ENCODE measurements at places on chromosomes 13 and 19.

DNA sequence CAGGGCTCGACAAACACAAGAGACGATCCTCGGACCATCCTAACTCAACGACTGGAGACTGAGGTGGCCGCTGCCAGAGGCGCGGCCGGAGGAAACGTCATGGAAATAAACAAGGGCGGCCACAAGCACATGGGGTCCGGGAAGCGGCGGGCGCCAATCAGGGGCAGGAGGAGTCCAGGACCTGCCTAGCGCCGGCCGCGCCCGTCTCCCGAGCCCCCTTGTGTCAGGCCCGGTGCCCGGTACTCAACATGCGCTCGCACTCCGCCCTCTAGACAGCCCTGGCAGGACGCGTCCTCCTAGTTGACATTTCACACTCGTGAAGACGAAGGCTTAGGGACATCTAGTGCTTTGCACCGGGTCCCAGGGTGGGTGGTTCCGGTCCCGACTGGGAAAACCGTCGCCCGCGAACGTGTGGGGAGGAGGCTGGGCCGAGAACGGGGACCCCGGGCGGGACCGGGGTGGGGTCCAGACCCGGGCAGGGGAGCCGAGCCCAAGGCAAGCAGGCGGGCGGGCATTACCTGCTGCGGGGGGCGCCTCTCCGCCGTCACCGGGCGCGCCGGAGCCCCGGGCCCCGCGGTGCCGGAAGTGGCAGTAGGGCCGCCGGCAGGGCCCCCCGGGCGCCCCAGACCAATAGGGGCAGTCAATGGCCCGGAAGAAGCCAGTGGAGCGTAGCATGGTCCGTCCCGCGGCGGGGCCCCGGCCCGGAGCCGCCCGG, 442 bp downstream of the REXO1 start:
- no peak for DNase-seq

- DNase-seq, result peak; percentile 84
Measured at GRCh38 chr19:4066176-4066606, 508 bp downstream of the ZBTB7A start.

GRCh38 chr19:5338656-5339197, 1.9 kb downstream of the PTPRS start:
- no peak for DNase-seq

DNA sequence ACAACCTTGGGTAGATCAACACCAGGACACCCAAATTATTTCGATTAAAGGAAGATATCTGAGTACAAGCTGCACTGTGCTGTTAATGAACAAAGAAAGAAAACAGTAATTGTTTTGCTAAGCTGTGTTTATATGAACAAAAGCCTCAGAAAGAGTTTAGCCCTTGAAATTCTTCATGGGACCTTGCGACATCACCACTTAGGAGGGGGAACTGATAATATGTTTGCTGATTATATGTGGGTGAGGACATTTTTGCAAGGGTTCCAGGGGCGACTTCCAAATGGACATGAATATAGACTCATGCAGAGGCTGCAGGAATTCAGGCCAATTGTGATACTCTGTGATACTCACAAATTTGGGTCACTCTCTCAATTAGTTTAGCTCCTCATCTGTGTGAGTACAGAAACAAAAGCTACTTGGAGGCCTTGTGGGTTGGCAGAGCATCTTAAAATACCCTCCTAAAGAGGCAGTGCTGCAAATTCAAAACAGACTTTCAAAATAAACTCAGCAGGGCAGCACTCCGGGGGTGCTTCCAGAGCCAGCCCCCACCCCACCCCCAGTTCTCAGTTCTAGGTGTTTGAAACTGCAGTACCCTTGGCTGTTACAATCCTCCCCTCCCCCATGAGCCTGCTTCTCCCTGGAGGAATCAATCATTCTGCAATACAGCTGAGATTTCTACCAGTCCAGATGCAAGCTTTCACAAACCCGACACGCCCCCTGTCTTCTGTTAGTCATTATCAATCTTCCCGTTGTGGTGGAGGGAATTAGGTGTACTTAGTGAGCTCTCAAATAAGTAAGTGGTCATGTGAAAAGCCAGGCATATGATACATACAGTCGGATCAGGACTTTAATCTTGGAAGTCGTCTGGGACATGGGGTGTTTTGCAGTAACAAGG, 97.0 kb upstream of the MBNL2 start:
- DNase-seq, result peak; percentile 67

DNA sequence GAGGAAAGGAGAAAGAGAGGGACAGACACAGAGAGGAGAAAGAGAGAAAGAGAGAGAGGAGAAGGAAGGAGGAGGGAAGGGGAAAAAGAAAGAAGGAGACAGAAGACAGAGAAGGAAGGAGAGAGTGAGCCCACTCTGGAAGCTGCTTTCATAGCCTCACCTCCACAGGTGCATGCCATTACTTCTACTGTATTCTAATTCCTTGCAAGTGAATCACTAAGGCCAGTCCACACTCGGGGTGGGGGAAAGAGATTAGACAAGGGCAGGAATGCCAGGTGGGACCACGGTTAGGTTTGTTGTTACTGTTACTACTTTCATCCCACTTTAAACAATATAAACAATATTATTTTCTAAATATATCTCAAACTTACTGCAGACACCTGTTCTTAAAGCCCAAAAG, 684.5 kb upstream of the ARGLU1 start:
- DNase-seq, result no peak

DNA sequence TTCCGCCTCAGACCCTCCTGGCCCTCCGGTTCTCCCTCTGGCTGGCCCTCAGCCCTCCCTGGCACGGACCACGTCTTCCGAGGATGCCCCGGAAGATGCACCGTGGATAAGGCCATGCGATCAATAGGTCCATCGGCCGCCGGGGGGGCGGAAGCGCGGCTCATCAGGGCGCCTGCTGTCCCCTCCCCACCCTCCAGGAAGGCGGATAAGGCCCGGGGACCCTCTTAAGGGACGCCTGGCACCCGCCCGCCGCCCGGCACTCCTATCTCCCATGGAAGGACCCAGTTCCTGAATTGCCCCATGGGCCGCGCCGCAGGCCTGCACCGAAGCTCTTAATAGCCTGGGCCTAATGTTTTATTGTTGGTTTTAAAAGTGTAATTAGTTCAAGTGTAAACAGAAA, 46.2 kb upstream of the TCF3 start:
- DNase-seq, result no peak

- DNase-seq, result no peak
Measured at GRCh38 chr13:64305246-64305645, 2889.6 kb upstream of the PCDH20 start.

GRCh38 chr19:46732172-46732938, 13.5 kb upstream of the FKRP start:
- DNase-seq, result no peak

DNA sequence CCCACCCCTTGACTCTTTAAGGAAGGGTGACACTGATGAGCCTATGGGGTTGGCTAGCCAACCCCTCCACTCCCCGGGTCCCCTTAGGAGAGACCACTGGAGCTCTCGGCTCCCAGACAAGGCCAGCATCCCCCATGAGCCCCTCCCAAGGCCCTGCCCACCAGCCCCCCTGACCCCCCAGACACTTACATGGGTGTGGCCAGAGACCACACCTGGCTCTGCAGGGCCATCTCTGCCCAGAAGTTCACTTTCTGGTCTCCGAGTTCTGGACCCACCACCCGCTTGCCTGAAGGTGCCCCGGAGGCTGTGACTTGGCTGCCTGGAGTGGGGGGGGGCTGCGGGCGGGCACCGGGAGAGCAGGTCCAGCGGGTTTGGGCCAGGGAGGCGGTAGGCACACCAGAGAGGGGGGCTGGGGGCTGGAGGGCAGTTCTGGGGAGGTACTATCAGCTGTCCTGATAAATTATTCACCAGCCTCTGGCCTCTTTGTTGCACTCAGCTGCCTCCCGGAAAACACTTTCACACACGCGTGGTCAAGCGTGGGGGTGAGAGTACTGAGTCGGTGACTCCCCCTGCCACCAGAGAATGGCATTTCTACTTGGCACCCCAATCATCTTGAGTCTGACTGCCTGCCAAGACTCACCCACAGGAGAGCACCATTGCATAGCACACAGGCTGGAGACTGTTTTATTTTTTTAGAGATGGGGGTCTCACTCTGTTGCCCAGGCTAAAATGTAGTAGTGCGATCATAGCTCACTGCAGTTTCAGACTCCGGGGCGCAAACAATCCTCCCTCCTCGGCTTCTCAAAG, at the start of gene PALM3:
Gene PALM3, minus strand, starts transcription at position 326 of the 807 bp plus-strand sequence. Its CDS starts 96 bp downstream, at position 230.
- no peak for DNase-seq

DNA sequence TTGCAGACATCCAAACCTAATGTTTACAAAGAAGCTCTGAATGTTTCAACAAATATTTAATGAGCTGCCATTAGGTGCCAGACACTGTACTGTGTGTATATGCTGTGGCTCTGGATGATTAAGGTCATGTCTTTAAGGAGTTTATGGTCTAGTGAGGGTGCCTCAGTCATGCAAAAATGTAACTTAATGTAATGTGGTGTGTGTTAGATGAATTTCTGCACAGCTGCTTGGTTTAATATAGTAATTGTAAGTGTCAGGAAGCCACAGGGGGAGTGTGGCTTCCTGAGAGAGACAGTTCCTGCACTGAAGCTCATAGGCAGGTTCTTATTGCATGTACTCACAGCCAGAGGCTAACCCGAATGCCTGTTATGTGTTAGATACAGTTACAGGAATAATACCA, 43.3 kb downstream of the SPATA13 start:
- DNase-seq, result no peak

GRCh38 chr13:108700422-108701170, 71.2 kb downstream of the MYO16 start:
- DNase-seq, result no peak

- peak; percentile 60 for DNase-seq
Measured at GRCh38 chr13:113843864-113844556, 19.9 kb downstream of the GAS6 start.

DNA sequence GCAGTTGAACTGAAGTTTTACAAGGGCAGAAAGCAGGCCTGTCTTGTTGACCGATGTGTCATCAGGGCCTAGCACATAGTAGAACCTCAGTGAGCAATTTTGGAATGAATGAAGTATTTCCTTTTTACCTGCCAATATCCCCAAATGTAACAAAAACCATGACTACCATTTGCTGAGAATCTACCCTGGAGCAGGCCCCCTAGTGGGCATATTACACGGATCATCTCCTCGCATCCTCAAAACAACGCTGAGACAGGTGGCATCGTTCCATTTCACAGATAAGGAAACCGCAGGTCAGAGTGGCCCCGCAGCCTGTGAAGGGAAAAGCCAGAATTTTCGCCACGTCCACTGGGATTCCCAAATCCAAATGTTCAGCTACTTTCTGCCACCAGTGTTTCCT, 77.9 kb downstream of the CACNA1A start:
- no peak for DNase-seq

DNA sequence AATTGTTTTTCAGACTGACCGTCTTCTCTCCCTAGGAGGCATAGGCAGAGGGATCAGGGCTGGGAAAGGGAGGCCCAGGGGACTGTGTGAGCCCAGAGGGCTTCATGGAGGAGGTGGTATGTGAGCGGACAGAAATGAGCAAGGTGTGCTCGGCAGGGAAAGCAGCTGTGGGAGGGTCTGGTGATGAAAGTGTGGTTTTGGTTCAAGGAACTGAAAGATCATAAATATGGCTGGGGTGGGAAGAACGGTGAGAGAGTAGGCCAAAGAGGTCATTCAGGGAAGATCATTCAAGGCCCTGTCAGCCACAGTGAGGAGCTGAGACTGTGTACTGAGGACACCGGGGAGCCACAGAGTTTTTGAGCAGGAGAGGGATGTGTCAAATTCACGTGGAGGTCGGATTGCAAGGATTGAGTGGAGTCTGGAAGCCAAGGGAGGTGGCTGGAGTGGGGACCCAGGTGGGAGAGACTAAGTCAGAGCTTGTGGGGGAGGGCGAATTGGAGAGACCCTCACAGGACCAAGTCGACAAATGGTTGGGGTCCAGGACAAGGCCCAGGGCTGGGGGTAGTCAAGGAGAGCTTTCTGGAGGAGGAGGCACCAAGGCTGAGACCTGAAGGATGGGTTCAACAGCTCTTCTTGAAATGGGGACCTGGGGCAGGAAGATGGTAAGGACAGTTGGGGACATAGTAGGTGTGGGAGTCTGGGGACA, 7.6 kb downstream of the PLD3 start:
- no peak for DNase-seq

- DNase-seq, result no peak
Measured at GRCh38 chr13:29284726-29285125, 310.8 kb downstream of the SLC7A1 start.

DNA sequence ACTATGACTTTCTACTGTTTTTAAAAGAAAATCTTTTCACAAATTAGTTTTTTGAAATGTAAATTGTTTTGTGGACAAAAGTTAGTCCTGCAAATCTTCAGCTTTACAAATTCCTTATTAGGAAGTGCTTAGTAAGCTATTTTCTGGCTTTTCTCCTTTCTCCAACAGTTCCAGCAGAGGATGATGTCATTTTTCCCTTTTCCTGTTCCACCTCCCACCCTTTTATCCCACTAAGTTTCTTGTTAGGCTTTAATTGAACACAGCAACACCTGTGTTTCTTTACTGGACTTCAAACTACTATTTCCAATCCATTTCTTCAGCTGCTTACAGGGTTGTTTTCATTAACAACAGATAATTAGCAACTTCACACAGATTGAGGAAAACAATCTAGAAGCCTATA, 389.2 kb downstream of the NDFIP2 start:
- no peak for DNase-seq

GRCh38 chr13:112583592-112584277, 4.2 kb downstream of the TUBGCP3 start:
- no peak for DNase-seq

DNA sequence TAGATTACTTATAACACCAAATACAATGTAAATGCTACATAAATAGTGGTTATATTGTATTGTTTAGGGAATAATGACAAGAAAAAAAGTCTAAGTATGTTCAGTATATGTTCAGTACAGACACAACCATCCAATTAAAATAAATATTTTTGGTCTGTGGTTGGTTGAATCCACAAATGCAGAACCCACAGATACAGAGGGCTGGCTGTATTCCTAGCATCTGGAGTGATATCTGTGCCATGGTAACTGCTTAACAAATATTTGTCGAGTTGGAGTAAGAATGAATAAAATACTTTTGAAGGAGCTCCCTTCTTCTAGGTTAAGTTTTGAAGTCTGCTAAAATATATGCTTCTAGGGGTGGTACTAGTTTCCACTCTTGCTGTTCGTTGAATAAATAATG, 241.0 kb downstream of the KLF5 start:
- no peak for DNase-seq
